ENCODE measurements at places on chromosomes 13 and 19.
A peak's percentile ranks its signal among the peaks of the same experiment; 100 is the strongest.

DNA sequence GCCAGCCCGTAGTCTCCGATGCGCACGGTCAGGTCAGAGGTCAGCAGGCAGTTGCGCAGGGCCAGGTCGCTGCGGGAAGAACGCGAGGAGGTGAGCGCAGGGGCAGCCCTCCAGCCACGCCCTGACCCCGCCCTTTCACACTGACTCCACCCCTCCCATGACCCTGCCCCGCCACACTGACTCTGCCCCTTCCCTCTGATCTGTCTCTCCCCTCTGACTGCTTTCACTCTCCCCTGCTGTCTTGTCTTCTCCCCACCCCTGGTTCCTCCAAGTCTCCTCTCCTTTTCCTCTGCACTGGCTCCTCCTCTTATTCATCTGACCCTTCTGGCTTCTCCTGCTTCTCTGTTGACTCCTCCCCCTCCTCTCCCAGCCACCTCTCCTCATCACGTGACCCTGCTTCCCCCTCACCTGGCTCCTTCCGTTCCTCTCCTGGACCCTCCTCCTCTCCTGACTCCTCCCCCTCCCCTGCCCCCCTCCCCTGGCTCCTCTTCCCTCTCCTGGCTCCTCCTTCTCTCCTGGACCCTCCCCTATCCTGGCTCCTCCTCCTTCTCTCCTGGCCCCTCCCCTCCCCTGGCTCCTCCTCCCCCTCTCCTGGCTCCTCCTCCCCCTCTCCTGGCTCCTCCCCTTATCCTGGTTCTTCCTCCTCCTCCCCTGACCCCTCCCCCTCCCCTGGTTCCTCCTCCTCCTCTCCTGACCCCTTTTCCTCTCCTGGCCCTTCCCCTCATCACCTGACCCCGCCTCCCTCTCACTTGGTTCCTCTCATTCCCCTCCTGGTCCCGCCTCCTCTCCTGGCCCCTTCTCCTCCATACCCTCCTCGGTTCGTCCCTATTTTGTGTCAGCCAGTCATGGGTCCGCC, 9.9 kb downstream of the LMTK3 start:
- no peak for DNase-seq

DNA sequence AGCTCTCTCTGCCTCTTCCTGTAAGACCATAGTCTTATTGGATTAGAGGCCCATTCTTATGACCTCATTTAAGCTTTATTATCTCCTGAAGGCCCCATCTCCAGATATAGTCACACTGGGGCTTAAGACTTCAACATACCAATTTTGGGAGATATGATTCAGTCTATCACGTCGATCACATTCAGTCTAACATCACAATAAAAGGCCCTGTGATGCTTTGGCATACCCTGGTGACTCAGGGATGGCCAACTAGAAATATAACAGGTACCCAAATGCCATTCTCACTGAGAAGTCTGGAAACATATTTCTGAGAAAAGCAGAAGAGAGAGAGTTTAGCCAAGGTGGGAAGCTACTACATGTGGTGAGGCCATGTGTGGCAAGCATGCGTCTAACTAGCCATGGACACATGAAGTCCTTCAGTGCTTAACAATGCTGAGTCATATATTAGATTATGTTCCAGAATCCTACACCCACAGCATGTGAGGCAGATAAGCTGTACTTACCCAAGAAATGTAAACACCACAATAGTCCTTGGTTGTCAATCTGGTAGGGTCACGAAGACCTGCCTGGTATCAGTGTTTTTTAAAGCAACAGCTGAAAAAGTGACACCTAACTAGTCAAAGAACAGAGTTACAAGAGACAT, 485.1 kb downstream of the FOXO1 start:
- no peak for DNase-seq

GRCh38 chr19:41175801-41176777, 16.9 kb upstream of the CYP2S1 start:
- peak; percentile 82 for DNase-seq

DNA sequence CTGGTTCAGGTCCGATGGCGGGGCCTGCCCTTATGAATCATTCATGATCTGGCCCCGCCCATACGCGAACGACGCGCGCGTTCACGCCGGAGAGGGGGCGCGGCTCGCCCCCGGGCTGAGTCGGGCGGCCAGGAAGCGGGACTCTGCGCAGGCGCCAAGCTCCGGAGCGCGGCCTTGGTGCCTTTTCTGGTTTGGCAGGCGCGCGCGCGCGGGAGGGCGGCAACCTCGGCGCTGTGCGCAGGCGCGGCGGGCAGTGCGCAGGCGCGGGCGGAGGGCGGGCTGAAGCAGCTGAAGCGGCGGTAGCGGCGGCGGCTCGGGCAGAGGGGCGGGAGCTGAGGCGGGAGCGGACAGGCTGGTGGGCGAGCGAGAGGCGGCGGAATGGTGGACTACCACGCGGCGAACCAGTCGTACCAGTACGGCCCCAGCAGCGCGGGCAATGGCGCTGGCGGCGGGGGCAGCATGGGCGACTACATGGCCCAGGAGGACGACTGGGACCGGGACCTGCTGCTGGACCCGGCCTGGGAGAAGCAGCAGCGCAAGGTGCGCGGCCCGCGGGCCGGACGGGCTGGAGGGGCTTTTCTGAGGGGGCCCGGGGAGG, at the start of gene ACTN4:
Gene ACTN4, plus strand, starts transcription at position 282 of the 598 bp plus-strand sequence. Its CDS starts 97 bp downstream, at position 379.
- DNase-seq = peak; percentile 100

DNA sequence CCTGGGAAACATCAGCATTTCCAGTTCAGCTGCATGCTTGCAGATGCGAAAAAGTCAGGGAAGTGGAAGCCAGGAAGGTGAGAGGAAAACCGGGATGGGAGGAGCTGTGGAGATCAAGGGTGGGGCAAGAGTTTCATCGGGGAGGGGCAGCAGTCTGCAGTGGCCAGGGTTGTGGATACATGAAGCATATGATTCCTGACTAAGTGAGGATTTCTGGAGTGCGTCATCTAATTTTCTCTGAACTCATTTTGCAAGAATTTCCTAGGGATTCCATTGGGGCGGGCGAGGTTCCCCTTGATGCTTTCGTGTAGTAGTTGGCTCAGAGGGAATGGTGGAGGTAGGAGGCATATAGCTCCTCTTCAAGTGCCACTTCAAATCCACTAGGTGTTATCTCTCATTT, 344.1 kb upstream of the TMTC4 start:
- DNase-seq = no peak

DNA sequence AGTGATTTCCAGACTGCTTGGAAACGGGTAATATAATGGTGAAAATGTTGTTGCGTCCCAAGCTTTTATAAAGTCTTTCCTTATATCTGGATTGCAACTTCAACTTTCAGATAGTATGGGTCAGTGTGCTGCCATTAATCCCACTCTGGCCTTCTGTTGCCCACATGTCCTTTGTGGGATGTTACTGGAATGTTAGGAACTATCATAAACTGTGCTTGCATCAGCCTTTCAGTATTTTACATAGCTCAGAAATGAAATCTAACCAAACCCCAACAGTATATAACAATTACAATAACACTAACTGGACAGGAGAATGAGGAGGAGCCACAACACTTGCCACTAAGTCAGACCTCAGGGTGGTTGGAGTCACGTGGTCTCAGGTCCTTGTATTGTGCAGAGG, 78.9 kb downstream of the LNX2 start:
- DNase-seq = no peak

DNA sequence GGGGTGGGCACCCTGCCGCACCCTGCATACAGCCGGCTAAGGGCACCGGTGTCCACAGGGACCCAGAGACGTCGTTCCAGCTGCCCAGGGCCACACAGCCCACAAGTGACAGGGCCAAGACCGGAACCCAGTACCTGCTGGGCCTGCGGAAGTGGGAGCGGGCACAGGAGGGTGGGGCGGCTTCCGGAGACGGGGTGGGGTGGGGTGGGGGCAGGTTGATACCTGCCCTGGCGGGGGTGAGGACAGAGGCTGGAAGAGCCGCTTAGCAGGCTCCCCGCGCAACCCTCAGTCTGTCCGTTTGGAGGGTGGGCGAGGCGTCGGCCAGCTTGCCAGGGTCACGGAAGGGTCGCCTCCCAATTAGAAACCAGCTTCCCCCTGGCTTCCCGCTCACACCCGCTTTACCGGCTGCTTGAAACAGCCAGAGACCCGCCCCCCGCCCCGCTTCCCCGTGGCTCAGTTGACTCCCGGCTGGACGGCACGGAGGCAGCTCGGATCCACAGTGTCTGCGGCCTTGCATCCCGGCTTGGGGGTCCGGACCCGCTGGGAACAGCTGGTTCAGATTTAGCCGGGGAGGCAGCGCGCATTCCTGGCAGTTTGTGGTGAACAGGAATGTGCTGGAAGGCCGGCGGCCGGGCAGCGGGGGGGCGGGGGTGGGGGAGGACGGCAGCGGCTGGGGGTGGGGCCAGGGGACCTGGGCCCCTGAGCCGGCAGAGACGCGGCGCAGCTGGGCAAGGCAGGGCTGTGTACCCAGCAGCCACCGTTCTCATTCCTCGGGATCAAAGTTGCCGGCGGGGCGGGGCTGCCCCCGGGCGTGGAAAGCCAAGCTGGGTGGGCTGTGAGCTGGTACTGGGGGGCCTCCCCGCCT, 1.9 kb downstream of the CNN2 start:
- DNase-seq = peak; percentile 82

DNA sequence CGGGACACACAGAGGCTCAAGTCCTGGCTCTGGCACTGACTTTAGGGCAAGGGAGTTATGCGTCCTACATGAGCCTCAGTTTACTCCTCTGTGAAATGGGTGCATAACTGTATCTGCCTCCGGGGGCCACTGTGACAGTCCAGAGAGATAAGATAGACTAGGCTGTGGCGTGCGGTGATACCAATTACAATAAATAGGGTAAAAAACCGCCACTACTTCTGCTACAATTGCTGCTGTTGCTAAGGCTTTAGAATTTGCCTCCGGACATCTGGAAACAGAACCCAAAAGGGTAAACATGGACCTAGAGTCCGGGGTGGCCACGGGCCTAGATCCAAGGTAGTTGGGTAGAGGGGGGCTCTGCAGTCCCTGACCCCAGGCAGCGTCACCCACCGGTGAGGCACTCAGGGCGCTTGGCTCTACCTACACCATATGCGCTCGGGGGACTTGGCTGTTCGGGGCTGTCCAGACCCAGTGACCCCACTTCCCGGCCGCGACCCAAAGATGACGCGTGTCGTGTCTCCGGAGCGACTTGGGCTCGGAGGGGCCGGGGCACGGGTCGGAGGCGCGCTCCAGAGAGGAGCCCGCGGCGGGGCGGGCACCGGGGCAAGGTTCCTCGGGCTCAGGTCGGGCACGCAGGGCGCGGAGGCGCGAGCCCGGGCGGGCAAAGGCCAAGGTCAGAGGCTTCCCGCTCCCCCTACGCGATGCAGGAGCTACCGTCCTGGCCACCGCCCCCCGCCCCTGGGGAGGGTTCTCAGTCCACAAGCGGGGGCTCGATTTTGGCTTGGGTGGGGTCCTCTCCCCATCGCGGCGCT, 1.1 kb downstream of the INSR start:
- DNase-seq = peak; percentile 70

- DNase-seq = no peak
Observed at GRCh38 chr13:67087527-67087926, 142.6 kb downstream of the PCDH9 start.

- DNase-seq = no peak
Observed at GRCh38 chr13:23987331-23987894, 90.1 kb upstream of the C1QTNF9B start.

DNA sequence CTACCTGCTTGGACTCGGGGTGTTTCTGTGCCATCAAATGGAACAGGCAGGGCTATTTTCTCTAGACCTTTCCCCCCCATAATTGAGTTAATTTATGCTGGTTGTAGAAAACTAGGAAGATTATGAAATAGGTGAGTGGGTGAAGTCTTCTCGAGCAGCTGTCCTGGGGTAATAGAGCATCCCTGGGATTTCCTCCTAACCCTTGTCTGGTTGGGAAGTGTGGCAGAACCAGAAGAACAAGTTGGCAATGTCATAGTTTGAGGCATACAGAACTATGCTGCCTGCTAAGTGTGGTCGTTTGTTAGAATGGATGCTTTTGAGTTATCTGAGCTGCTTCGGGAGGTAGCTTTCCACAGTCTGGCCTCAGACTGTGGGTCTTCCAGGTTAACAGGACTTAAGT, 3.7 kb downstream of the GATAD2A start:
- DNase-seq = no peak

DNA sequence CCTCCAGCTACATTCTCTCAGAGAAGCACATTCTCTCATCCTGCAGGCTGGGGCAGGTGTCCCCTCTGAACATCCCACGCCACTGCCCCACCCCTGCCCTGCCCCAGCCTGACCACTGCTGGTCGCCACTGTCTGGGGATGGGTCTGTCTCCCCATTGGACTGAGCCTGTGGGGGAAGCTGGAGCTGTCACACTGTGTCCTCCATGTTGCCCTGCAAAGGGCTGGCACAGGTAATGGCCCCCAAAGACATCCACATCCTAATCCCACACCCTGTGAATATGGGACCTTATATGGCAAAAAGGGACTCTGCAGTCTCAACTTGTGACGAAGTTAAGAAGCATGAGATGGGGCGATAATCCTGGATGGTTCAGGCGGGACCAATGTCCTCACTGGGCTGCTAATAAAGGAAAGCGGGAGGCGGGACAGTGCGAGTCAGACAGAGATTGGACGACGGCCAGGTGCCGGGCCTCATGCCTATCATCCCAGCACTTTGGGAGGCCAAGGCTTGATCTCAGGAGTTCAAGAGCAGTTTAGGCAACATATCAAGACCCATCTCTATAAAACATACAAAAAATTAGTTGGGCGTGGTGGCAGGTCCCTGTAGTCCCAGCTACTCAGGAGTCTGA, 9.1 kb downstream of the AP2S1 start:
- DNase-seq = no peak

- DNase-seq = no peak
Observed at GRCh38 chr13:75173457-75174356, 308.3 kb downstream of the TBC1D4 start.

GRCh38 chr19:32404933-32405430, 588 bp upstream of the DPY19L3 start:
- DNase-seq = peak; percentile 84

DNA sequence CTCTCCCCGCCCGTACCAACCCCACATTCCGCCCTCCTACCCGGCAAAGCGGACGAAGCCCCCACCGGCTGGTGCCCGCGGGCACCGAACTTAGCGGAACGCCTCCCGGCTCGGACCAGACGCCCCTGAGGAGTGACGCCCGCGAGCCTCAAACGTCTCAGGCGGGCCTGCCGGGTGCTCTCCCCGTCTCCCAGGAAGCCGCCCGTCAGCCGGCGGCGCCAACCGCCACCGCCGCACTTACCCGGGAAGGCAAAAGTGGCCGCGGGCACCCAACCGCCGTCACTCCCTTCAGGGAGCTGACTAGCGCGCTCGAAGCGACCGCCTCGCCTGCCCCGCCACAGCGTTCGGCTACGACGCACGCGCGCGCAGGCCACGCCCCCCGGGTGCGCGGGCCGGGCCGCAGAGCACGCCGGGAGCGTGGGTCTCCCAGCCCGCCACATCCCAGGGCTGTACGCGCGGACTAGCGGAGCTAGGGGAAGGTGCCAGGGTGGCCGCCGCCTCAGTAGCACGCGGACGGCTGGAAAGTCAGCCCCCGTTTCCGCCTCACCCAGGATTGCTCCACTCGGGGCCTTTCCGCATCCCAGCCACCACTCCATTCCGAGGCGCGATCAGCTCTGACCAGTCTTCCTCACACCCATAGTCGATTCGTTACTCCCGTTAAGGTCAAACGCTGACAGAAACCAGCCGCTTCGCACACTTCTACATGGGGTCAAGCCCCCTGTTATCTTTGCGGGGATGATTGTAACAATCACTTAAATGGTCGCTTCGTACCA, at the start of gene TEX30:
Gene TEX30, minus strand, starts transcription at position 346 of the 773 bp plus-strand sequence. CDS start 3,760 bp downstream, outside the sequence.
- DNase-seq = peak; percentile 92

GRCh38 chr13:111343186-111343805, 22.9 kb downstream of the TEX29 start:
- no peak for DNase-seq

Data from Right ventricle myocardium inferior (tissue), 1 donor.